ENCODE measurements at places on chromosomes 7 and 10. TPM values are rescaled to one million over a fixed set of nuclear protein-coding genes. Genes with fewer than 3 reads are reported as not detected.

DNA sequence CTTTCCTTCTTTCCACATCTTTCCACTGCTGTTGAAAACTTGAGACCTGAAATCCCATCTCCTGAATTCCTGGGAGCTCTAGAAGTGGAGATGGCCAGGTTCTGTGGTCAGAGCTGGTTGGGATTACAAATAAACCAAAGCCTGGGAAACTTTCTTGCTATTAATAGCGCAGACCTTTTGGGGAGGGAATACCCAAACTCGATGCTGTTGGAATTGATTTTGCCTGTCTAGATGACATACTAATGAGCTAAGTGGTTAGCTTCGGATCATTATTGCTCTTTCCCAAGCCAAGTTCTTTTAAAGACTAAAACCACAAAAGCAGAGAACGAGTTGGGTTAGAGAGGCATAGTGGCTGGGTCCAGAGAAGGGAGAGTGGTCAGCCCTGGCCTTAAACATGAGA, 76.6 kb downstream of the TCF7L2 start:
- no peaks in the 10 kb centered on the region for H3K36me3 ChIP-seq
- peaks cover 20% of the 10 kb centered on the region for H3K4me1 ChIP-seq
- DNase-seq = peak; percentile 94
- H3K27ac ChIP-seq = no peak overlapping the region

GRCh38 chr7:112889834-112890438, 99.7 kb upstream of the TMEM168 start:
- H3K27me3 ChIP-seq = no peaks in the 10 kb centered on the region
- H3K4me1 ChIP-seq = no peaks in the 10 kb centered on the region
- H3K4me3 ChIP-seq = no peak overlapping the region
- peaks cover 8% of the 10 kb centered on the region for H3K36me3 ChIP-seq
- DNase-seq = no peak
- no peak overlapping the region for H3K27ac ChIP-seq

DNA sequence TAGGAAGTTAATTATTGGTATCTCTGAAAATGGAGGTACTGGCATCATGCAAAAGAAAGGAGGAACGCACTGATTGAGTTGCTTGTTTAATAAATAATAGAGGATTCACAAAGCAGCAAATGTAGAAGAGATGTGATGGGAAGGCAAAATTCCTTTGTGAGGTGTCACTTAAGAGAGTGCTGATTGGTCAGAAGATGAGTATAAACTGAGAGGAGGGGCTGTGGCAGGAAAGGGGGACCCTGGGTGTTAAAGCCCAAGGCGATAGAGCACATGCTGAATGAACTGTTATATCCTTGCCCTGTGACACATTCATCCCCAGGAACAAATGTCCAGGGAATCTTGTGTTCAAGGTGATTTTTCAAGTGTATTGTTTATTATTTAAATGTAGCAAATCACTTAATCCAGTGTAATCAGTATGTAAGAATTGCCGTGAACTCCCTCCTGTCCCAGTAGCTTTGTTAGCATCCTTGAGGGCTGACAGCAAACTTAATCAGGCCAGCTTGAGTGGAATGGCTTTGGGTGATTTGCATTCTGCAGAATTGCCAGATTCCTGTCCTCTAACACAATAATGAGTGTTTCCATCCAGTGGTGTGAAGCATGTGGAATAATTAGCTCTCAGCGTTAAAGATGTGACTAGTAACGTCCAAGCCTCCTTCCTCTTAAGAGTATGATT, 111.9 kb downstream of the CHN2 start:
- H3K4me3 ChIP-seq = no peak overlapping the region
- no peaks in the 10 kb centered on the region for H3K36me3 ChIP-seq
- H3K27me3 ChIP-seq = no peaks in the 10 kb centered on the region
- no peaks in the 10 kb centered on the region for H3K4me1 ChIP-seq
- no peak overlapping the region for H3K27ac ChIP-seq

- no peaks in the 10 kb centered on the region for H3K4me1 ChIP-seq
- H3K27ac ChIP-seq = no peak overlapping the region
- H3K4me3 ChIP-seq = no peak overlapping the region
- peak; percentile 16 for DNase-seq
- H3K36me3 ChIP-seq = no peaks in the 10 kb centered on the region
Observed at GRCh38 chr10:106224676-106225075, 939.8 kb downstream of the SORCS1 start.

GRCh38 chr10:89091496-89091895, 100.9 kb downstream of the FAS start:
- no peaks in the 10 kb centered on the region for H3K27me3 ChIP-seq
- peak; percentile 39 for DNase-seq
- no peak overlapping the region for H3K27ac ChIP-seq
- H3K36me3 ChIP-seq = no peaks in the 10 kb centered on the region

DNA sequence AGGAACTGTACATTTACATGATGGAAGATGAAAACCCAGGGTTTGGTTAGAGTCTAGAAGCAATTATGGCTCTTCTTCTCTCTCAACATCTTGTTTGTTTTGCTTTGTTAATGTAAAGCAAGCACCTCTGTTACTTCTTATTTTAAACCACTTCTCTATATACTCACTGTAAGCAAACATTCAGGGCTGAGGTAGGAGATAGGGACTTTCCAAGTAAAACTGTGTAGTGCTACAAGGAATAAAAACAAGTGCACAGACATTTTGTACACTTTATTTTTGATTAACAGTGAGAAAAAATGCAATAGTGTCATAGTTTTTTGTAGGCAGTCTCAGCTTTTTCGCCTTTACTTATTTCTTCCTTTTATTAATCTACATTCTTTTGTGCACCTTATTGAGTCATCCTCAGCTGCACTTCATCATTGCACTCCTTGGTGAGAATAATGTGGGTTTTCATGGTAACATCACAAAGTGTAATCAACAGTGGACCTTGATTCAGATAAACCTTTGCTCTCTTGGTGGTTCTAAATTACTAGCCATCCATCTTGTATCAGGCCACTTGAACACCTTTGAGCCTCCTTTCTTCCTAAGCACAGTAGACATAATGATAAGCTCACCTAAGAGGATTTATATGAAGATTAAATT, 52.9 kb downstream of the ELMO1 start:
- H3K4me1 ChIP-seq = no peaks in the 10 kb centered on the region
- H3K36me3 ChIP-seq = no peaks in the 10 kb centered on the region
- H3K27ac ChIP-seq = no peak overlapping the region
- H3K4me3 ChIP-seq = no peak overlapping the region
- DNase-seq = no peak
- no peaks in the 10 kb centered on the region for H3K27me3 ChIP-seq

DNA sequence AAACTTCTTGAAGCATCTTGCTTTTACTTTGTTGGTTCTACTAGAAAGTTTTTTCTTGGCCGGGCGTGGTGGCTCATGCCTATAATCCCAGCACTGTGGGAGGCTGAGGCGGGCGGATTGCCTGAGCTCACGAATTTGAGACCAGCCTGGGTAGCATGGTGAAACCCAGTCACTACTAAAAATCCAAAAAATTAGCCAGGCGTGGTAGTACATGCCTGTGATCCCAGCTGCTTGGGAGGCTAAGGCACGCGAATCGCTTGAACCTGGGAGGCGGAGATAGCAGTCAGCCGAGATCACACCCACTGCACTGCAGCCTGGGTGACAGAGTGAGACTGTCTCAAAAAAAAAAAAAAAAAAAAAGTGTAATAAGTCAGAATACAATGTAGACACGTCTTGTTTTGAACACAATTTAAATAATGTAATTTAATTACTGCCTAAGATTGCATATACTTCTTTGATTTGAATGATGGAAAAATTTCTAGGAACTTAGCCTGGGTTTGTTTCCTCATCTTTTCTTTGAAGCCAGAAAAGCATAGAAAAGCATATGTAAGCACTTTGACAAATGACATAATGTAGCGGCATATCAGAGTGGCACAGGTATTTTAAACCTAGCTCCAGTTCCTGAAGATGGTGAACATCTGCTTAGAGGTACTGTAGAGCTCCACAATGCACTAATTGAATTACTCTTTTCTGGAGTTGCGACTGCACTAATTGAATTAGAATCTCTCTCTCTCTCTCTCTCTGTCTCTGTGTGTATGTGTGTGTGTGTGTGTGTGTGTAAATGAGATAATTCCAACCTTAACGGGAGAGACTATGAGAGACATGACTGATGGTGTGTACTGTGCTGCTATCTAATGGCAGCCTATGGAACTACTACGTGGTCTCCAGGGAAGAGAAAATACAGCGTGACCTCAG, 87.8 kb downstream of the BTRC start:
- no peak overlapping the region for H3K27ac ChIP-seq
- peak; percentile 78 for DNase-seq
- H3K4me3 ChIP-seq = no peak overlapping the region

DNA sequence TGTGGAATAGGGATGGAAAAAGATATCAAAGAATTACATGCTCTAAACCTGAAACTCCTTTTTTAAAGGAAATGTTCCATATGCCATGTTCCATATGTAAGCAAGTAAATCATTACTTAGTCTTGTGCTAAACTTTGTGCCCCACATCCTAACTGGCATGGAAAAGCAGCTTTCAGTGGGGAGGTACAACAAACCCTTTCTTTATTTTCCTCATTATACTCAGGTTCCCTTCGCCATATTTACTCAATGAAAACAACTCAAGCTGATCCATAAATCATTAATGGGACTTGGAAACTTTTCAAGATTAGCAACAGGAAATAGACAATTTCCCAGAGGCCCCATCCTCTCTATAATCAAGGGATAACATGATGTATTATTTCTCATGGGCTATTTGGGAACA, 56.0 kb downstream of the GSAP start:
- H3K4me1 ChIP-seq = no peaks in the 10 kb centered on the region
- H3K4me3 ChIP-seq = no peak overlapping the region
- no peaks in the 10 kb centered on the region for H3K27me3 ChIP-seq
- no peak for DNase-seq

- no peak overlapping the region for H3K4me3 ChIP-seq
- H3K27me3 ChIP-seq = no peaks in the 10 kb centered on the region
- no peak for DNase-seq
- H3K4me1 ChIP-seq = no peaks in the 10 kb centered on the region
- H3K27ac ChIP-seq = no peak overlapping the region
Observed at GRCh38 chr10:82267014-82267413, 392.0 kb downstream of the NRG3 start.

GRCh38 chr7:132548489-132549078, 27.7 kb downstream of the PLXNA4 start:
- peak; percentile 33 for DNase-seq
- H3K4me3 ChIP-seq = no peak overlapping the region
- no peak overlapping the region for H3K27ac ChIP-seq
- no peaks in the 10 kb centered on the region for H3K27me3 ChIP-seq

DNA sequence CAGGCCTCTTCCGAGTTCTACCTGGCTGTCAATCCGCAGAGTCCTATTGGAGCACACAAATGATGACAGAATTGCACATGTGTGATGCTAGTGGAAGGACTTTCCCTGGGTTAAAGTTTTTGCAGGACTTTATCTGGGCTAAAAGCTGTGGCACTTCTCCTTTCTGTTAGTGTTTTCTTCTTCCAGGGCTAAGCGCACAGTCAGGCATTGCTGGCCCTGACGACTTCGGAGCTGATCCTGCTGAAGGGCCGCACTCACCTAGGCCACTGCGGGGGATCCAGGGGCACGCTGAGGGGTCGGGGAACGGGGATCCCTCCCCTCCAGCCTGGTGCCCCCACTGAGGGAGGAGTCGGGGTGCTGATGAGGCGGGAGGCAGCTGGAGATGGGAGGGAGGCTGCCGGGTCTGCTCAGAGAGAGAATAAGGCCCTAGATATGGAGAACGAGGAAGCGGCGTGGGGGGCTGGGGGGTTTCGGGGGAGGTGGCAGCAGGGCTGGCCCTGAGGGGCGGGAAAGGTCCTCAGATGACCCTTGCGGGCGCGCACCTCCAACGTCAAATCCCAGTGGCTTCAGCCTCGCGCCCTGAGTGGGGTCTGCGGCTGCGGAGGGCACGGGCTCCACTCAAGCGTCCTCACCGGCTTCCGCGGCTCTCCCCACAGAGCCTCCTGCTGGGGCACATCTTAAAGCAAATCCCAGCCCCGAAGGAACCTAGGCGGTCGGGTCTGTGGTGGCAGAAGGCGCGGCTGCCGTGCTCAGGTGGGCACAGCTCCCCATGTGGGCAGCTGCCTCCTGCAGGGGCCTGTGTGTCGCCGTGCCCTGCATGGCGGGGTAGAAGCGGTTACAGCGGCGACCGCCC, 30.9 kb downstream of the AGR3 start:
- H3K4me3 ChIP-seq = no peak overlapping the region
- no peak for DNase-seq
- H3K36me3 ChIP-seq = no peaks in the 10 kb centered on the region

GRCh38 chr7:2307690-2308107, 6.5 kb downstream of the SNX8 start:
- no peak for DNase-seq
- H3K4me3 ChIP-seq = no peak overlapping the region
- no peak overlapping the region for H3K27ac ChIP-seq

GRCh38 chr10:96137567-96137966, 7.5 kb downstream of the ZNF518A start:
- peaks cover 3% of the 10 kb centered on the region for H3K36me3 ChIP-seq
- H3K27me3 ChIP-seq = no peaks in the 10 kb centered on the region
- no peak overlapping the region for H3K27ac ChIP-seq
- H3K4me3 ChIP-seq = no peak overlapping the region
- no peak for DNase-seq

GRCh38 chr7:151537818-151538561, 18.3 kb upstream of the RHEB start:
- H3K36me3 ChIP-seq = no peaks in the 10 kb centered on the region
- 0 out of 2 replicates have a peak, but pooled peaks cover 1% of the 10 kb centered on the region for H3K4me1 ChIP-seq
- H3K4me3 ChIP-seq = no peak overlapping the region
- H3K27me3 ChIP-seq = 0 out of 2 replicates have a peak, but pooled peaks cover 6% of the 10 kb centered on the region
- no peak overlapping the region for H3K27ac ChIP-seq
- peak; percentile 18 for DNase-seq

DNA sequence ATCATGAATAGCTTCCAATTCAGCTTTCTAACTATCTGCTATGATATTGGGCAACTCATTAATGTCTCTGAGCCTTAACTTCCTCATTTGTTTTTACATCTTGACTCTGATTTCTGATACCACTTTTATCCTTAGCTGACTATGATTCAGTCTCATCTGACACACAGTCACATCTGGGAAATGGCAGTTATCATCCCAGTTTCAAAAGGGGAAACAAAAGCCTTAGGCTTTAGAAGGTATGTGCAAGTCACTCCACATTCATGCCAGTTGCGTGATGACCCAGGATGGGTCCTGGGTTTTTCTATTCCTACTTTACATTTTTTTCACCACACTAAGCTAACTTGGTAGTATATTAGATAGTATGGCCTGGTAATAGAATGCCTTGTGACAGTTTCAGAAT, 12.7 kb downstream of the SCIN start:
- no peak overlapping the region for H3K27ac ChIP-seq
- H3K27me3 ChIP-seq = peaks cover 3% of the 10 kb centered on the region
- DNase-seq = no peak

GRCh38 chr10:29712108-29712507, 77.3 kb upstream of the SVIL start:
- no peaks in the 10 kb centered on the region for H3K27me3 ChIP-seq
- H3K4me1 ChIP-seq = peaks cover 2% of the 10 kb centered on the region
- H3K36me3 ChIP-seq = peaks cover 3% of the 10 kb centered on the region
- peak; percentile 71 for DNase-seq
- H3K27ac ChIP-seq = no peak overlapping the region
- H3K4me3 ChIP-seq = no peak overlapping the region

GRCh38 chr7:732094-732541, 5.0 kb upstream of the PRKAR1B start:
- H3K27me3 ChIP-seq = no peaks in the 10 kb centered on the region
- no peak for DNase-seq
- peaks cover 7% of the 10 kb centered on the region for H3K4me1 ChIP-seq
- no peak overlapping the region for H3K4me3 ChIP-seq
- no peak overlapping the region for H3K27ac ChIP-seq

Gene SRRM3
- 2.5 TPM for polyA plus RNA-seq

Gene CLDN12
- polyA plus RNA-seq = 33.4 TPM

Gene GALNT17
- polyA plus RNA-seq = not detected

Gene TMEM196
- polyA plus RNA-seq = not detected

Gene CYP3A4
- polyA plus RNA-seq = not detected

Gene SPACDR
- polyA plus RNA-seq = 1.3 TPM

Gene CNNM1
- 0.32 TPM for polyA plus RNA-seq

Gene PSMC2
- polyA plus RNA-seq = 184 TPM

Gene SPDYE11
- not detected for polyA plus RNA-seq

Measured in IMR-90 (cell line).